Psoas muscle (tissue), 8 donors: ENCODE measurements at places on chromosomes 4 and X. TPM values are rescaled to one million over a fixed set of nuclear protein-coding genes. Genes with fewer than 3 reads are reported as not detected.

GRCh38 chrX:148133105-148133725 lies 152.1 kb downstream of the FMR1NB start:
- no peaks in the 10 kb centered on the region for H3K4me1 ChIP-seq
- no peaks in the 10 kb centered on the region for H3K36me3 ChIP-seq
- no peaks in the 10 kb centered on the region for H3K27me3 ChIP-seq
- no peak overlapping the region for H3K4me3 ChIP-seq

- H3K36me3 ChIP-seq, result no peaks in the 10 kb centered on the region
- no peak overlapping the region for H3K27ac ChIP-seq
- no peaks in the 10 kb centered on the region for H3K4me1 ChIP-seq
- no peaks in the 10 kb centered on the region for H3K27me3 ChIP-seq
- H3K4me3 ChIP-seq, result no peak overlapping the region
Observed at GRCh38 chr4:139844459-139845036, 178.9 kb downstream of the MGST2 start.

DNA sequence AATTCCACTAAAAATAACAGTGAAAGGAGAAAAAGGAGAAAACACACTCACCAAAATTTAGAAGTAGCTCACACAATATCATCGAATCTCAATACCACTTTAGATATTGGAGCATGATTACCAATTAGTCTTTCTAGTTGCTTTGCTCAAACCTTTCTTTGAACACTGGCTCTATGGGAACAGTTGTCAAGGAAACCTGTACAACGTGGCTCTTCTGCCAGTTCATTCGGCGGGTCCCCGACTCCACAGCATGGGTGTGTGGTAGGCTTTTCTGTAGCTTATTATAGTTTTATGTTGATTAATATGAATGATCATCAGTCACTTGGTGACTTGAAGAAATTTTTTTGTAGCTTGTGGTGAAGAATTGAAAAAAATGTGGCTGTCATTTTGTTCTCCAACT lies 50.2 kb upstream of the TMEM150C start:
- H3K4me1 ChIP-seq, result no peaks in the 10 kb centered on the region
- no peak overlapping the region for H3K27ac ChIP-seq
- H3K27me3 ChIP-seq, result no peaks in the 10 kb centered on the region
- no peak for DNase-seq
- no peaks in the 10 kb centered on the region for H3K36me3 ChIP-seq

- H3K36me3 ChIP-seq, result no peaks in the 10 kb centered on the region
- peaks cover 6% of the 10 kb centered on the region for H3K27me3 ChIP-seq
- H3K4me1 ChIP-seq, result no peaks in the 10 kb centered on the region
- no peak overlapping the region for H3K27ac ChIP-seq
- no peak for DNase-seq
- H3K4me3 ChIP-seq, result no peak overlapping the region
Observed at GRCh38 chr4:8737075-8737474, 134.6 kb downstream of the HMX1 start.

- H3K36me3 ChIP-seq, result peaks cover 13% of the 10 kb centered on the region
- no peak overlapping the region for H3K4me3 ChIP-seq
- no peak for DNase-seq
- no peaks in the 10 kb centered on the region for H3K27me3 ChIP-seq
- H3K4me1 ChIP-seq, result peaks cover 5% of the 10 kb centered on the region
Observed at GRCh38 chr4:159341522-159341921, 238.6 kb downstream of the RAPGEF2 start.

DNA sequence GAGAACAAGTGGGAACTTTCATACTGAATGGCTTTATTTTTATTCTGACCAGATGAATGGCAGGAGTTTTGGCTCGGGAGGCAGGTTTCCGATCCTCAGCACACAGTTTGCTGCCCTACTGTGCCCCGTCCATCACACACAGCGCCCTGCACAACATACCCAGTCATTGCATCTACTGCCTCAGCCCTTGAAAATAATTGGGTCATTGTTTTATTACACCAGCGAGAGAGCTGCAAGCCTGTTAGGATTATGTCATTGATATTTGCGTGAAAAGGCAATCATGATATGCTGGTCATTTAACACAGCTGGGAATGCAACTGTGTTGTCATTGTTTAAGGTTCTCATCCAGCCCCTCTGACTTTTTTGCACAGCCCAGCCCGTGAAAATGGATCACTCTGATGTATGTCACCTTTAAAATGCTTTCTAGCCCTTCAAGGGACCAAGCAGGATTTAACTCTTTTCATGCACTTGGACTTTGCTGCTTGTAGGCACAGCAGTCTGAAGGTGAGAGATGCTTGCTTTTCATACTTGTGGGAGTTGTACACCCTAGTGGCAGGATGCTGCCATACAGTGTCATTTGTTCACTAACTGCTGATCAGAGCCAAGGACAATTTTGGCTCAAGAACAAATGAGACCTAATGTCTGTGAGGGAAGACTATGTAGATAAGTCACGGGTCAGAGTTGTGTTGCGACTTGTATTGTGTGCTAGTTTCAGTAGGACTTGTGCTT lies 62.3 kb downstream of the RTL9 start:
- H3K4me1 ChIP-seq, result no peaks in the 10 kb centered on the region
- no peak overlapping the region for H3K27ac ChIP-seq
- no peaks in the 10 kb centered on the region for H3K27me3 ChIP-seq
- no peak overlapping the region for H3K4me3 ChIP-seq
- DNase-seq, result no peak

DNA sequence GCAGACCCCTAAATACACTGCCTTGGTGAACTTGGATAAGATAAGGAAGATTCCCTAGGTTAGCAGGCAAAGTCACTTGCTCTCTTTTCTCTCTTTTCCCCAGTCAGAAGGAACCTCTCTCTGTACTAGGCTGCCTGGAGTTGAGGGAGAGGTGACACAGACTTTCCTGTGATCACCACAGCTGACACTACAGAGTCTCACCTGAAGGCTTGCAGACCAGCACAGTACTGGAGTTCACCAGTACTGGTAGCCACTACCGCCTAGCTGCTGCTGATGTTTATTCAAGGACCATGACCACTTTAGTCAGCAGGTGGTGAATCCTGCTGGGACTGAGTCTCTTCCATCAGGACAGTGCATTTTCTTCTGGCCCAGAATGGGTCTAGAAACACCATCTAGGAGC lies 63.3 kb downstream of the PTPN13 start:
- H3K27me3 ChIP-seq, result no peaks in the 10 kb centered on the region
- no peaks in the 10 kb centered on the region for H3K4me1 ChIP-seq
- no peak overlapping the region for H3K4me3 ChIP-seq

GRCh38 chrX:56248492-56248891 lies 16.3 kb downstream of the KLF8 start:
- H3K27ac ChIP-seq, result no peak overlapping the region
- peak; percentile 34 for DNase-seq
- peaks cover 4% of the 10 kb centered on the region for H3K27me3 ChIP-seq
- H3K36me3 ChIP-seq, result no peaks in the 10 kb centered on the region

GRCh38 chrX:47595716-47596251 lies 13.5 kb downstream of the TIMP1 start:
- no peaks in the 10 kb centered on the region for H3K4me1 ChIP-seq
- no peaks in the 10 kb centered on the region for H3K27me3 ChIP-seq
- no peaks in the 10 kb centered on the region for H3K36me3 ChIP-seq
- no peak overlapping the region for H3K27ac ChIP-seq
- no peak for DNase-seq

DNA sequence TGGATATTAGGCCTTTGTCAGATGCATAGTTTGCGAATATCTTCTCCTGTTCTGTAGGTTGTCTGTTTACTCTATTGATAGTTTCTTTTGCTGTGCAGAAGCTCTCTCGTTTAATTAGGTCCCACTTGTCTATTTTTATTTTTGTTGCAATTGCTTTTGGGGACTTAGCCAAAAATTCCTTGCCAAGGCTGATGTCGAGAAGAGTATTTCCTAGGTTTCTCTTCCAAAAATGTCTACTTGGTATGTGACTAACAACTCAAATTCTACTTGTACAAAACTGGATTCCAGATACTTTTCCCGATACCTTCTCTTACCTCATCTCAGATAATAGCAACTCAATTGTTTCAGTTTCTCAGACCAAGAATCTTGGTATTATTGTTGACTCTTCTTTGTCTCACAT lies 142.4 kb upstream of the GLRA2 start:
- no peak overlapping the region for H3K4me3 ChIP-seq
- no peaks in the 10 kb centered on the region for H3K36me3 ChIP-seq
- H3K4me1 ChIP-seq, result no peaks in the 10 kb centered on the region
- no peak overlapping the region for H3K27ac ChIP-seq

DNA sequence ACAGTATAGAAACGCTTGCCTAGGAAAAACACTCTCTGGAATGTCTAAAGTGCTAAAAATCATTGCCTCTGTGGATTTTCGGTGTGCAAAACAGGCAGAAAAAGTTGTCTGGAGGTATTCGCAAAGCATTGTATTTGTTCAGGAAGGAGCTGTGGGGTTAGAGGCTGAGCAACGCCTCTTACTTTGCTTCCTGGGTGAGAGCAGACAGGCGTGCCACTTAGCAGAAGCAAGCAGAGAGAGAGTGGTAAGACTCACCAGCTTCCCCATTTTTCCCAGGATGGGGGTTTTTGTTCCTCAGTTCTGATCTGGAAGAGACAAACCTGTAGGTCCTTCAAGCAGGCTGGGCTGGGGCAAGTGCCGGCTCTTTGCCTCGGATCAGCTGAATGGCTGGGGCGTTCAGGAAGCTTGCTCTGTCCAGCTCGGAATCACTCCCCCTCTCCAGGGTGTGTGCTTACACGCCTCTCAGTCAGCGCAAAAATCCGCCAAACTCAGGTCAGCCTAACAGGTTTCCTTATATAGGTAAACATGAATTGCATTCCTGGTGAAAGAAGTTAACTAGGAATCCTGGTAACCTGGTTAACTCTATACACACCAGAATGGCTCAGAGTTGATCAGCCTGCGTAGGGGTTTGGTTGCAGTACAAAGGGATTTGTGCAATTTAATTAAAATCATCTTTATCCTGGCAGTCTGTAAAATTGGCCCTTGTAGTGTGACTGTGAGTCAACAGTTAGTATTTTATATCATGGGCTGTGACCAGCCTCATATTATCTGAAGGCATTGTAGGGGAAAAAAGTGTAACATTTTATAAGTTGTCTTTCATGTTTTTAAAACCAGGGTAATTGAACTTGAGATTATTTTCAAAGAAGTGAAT lies 213.1 kb upstream of the MID1 start:
- DNase-seq, result no peak
- no peak overlapping the region for H3K4me3 ChIP-seq
- no peaks in the 10 kb centered on the region for H3K27me3 ChIP-seq
- H3K36me3 ChIP-seq, result no peaks in the 10 kb centered on the region
- no peak overlapping the region for H3K27ac ChIP-seq
- H3K4me1 ChIP-seq, result no peaks in the 10 kb centered on the region

DNA sequence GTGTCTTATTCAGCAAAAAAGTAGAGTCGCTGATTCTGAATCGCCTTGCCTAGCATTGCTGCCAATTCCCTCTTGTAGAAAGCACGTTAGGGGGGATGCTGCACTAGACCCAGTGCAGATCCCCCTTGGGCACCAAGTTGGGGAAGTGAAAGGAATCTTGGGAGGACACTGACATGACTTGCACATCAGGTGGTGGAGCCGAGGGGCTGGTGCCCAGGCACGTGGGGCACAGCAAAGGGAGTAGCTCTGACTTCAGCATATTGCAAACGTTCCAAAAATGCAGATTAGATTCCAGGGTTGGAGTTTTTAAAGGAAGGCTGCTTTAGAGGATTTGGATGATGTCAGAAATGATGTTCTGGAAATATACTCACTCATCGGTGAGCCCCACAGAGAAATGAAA lies 47.4 kb upstream of the GPM6B start:
- no peak overlapping the region for H3K27ac ChIP-seq
- H3K4me3 ChIP-seq, result no peak overlapping the region
- no peaks in the 10 kb centered on the region for H3K27me3 ChIP-seq

- H3K27me3 ChIP-seq, result no peaks in the 10 kb centered on the region
- no peaks in the 10 kb centered on the region for H3K4me1 ChIP-seq
- no peak overlapping the region for H3K4me3 ChIP-seq
- H3K27ac ChIP-seq, result no peak overlapping the region
- H3K36me3 ChIP-seq, result no peaks in the 10 kb centered on the region
Observed at GRCh38 chr4:60404027-60404426, 796.1 kb upstream of the ADGRL3 start.

- H3K4me3 ChIP-seq, result peak within 1 kb of the TSS; percentile 69
- H3K27ac ChIP-seq, result peak within 1 kb of the TSS; percentile 36
- H3K36me3 ChIP-seq, result no peaks in the 10 kb centered on the region
- H3K27me3 ChIP-seq, result no peaks in the 10 kb centered on the region
- H3K4me1 ChIP-seq, result no peaks in the 10 kb centered on the region
- peak; percentile 49 for DNase-seq
Observed at GRCh38 chrX:104112326-104112951, at the start of gene ZCCHC18. ZCCHC18 (plus strand) TSS chrX:104112523; CDS start chrX:104114112, 1,589 bp downstream.

- no peaks in the 10 kb centered on the region for H3K4me1 ChIP-seq
- DNase-seq, result peak; percentile 75
- H3K36me3 ChIP-seq, result no peaks in the 10 kb centered on the region
- no peak overlapping the region for H3K4me3 ChIP-seq
- H3K27ac ChIP-seq, result peak overlapping the region; percentile 30
Observed at GRCh38 chr4:81505004-81505598, 33.4 kb upstream of the RASGEF1B start.

- no peak overlapping the region for H3K4me3 ChIP-seq
- DNase-seq, result peak; percentile 28
- peaks cover 16% of the 10 kb centered on the region for H3K4me1 ChIP-seq
- peak overlapping the region; percentile 49 for H3K27ac ChIP-seq
- no peaks in the 10 kb centered on the region for H3K27me3 ChIP-seq
Observed at GRCh38 chrX:136725441-136726104, 55.2 kb downstream of the ARHGEF6 start.

GRCh38 chrX:115419069-115419468 lies 129.6 kb downstream of the LUZP4 start:
- DNase-seq, result no peak
- H3K36me3 ChIP-seq, result no peaks in the 10 kb centered on the region
- H3K27ac ChIP-seq, result no peak overlapping the region
- no peak overlapping the region for H3K4me3 ChIP-seq
- H3K27me3 ChIP-seq, result no peaks in the 10 kb centered on the region

DNA sequence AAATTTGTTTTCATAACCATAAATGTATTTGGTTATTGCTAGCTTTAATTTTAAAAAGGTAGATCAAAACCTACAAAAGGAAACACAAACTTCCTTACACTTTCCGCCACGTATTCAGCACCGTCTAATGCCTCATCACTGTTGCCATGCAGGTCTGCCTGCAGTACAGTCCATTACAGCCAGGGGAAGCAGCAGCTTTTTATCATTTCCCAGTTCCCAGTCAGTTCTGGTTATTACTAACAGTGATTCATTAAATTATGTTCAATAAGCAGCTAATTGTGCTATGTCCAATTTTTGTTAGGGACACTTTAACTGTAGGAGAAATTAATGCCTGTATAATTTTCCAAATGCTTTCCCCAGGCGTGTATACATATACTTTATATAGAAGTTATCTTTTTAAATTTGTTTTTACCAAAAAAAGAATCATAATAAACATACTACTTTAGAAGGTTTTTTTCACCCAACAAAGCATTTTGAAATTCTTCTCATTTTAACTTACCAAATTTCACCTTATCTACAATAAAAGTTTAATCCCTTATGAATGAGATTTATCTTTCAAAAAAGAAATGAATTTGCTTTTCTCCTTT lies 93.3 kb downstream of the ANXA3 start:
- H3K36me3 ChIP-seq, result no peaks in the 10 kb centered on the region
- DNase-seq, result peak; percentile 42
- no peak overlapping the region for H3K4me3 ChIP-seq
- H3K27ac ChIP-seq, result peak overlapping the region; percentile 82
- H3K4me1 ChIP-seq, result peaks cover 13% of the 10 kb centered on the region

DAPP1 gene
- total RNA-seq, result 0.52 TPM

AMBN gene
- not detected for total RNA-seq

CDKL2 gene
- total RNA-seq, result not detected

SLC9A7 gene
- total RNA-seq, result 14.0 TPM

PRKX gene
- 4.5 TPM for total RNA-seq
